ENCODE measurements at places on chromosomes 6 and 20. TPM values are rescaled to one million over a fixed set of nuclear protein-coding genes. Genes with fewer than 3 reads are reported as not detected.

The OXT gene
- total RNA-seq = not detected

The COL20A1 gene
- total RNA-seq = not detected

The GABRR1 gene
- total RNA-seq = not detected

The LTB gene
- not detected for total RNA-seq

The SALL4 gene
- total RNA-seq = not detected

The SIRPG gene
- not detected for total RNA-seq

The BHLHE23 gene
- total RNA-seq = not detected

The PNPLA1 gene
- total RNA-seq = not detected

The GNAS-AS1 gene
- 0.83 TPM for total RNA-seq

The NOTCH4 gene
- 2.2 TPM for total RNA-seq

The PPP1R3G gene
- 0.18 TPM for total RNA-seq

The MOCS1 gene
- 8.1 TPM for total RNA-seq

The ECT2L gene
- not detected for total RNA-seq

The GTSF1L gene
- total RNA-seq = not detected

The DYNLT1 gene
- 235 TPM for total RNA-seq
